Muscle of back (tissue), 13 donors: ENCODE measurements at places on chromosomes 16 and 17. TPM values are rescaled to one million over a fixed set of nuclear protein-coding genes. Genes with fewer than 3 reads are reported as not detected.

Gene HIGD1B
- 4.0 TPM for polyA plus RNA-seq

Gene TNFSF12
- polyA plus RNA-seq: 22.2 TPM

Gene PLXDC1
- 8.5 TPM for polyA plus RNA-seq

Gene EXOC7
- 77.8 TPM for polyA plus RNA-seq

Gene NFATC2IP
- 14.4 TPM for polyA plus RNA-seq

DNA sequence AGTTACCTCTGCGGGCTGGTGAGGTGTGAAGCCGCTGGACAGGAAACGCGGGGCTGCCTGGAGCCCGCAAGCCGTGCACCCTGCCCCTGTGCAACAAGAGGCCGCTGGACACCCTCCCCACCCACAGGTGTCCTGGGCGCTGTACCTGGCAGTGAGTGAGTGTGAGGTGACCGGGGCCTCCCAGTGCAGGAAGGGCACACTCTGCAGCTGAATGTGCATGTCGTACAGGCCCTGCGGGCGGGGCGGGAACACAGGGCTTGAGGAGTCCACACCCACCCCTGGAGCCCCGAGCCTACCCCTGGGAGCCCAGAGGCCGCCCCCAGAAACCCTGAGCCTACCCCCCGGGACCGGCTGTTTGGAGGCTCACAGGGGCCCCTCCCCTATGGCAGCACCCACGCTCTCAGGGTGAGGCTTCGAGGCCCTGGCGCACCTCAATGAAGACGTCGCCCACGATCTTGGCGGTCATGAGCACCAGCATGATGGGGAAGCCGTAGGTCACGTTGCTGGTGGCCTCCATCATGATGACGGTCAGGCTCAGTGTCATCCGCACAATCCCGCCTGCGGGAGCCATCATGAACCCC lies 4.3 kb upstream of the CCDC154 start:
- DNase-seq: no peak

DNA sequence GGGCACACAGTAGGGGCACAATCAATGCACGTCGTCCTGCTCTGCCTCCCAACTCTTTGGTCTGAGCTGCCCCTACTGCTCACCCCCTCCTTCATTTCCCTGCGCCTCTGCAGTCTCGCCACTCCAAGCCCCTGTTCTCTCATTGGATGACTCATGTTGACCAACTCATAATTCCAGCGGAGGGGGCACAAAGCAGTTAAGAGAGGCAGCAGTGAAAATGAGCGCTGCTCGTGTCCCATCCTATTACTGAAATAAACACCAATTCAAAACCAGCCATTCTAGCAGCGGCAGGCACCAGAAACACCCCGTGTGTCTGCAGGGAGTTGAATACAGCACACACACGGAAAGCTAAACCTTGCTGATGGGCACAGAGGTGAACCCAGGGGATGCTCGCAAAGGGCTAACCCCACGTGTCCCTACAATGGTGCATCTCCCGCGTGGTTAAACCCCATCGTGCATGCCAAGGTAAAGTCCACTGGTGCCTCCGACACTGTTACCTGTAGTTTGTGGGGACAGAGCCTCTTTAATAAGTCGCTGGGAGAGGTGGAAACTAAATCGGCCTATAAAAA lies 310.4 kb downstream of the XYLT1 start:
- no peak for DNase-seq

DNA sequence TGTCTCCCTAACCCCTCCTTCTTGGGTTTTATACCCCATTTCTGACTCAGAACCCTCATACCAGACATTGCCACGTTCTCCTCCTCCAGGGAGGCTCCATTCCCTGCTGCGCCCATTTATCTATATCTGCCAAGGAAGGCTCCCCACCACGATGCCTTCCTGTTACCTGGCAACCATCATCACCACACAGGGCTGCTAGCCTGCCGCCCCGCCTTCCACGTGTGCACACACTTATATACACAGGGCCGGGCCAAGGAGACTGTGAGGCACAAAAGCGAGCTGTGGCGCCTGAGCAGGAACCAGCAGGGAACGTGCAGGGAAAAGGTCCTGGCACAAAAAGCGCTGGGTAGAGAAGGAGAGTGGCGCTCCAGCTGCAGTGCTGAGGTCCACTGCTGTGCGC lies 261.8 kb downstream of the CBLN1 start:
- DNase-seq: no peak

DNA sequence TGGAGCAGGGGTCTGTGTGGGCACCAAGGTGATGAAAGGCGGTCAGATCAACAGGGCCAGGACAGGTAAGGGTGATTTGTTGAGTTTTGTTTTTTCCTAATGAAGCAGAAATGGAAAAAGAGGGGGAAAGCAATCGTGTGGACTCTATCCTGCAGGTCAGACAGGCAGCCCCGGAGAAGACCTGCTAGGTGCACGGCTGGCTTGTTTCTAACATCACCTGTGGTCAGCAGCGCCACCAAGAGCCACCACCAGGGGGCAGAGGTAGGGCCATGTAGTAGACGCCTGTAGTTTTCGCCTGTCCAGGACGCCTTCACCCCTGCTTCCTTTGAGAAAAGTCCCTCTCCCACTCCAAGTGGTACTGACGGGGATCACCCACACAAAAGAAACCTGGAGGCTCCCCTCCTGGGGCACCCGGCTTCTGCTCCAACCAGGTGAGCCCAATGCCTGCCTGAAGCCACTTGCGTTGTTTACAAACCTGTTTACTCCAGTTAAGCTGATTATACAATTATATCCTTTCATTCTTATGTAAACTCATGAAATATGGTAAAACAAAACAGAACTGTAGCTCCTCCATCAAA lies 54.2 kb upstream of the SEC14L1 start:
- DNase-seq: peak; percentile 81

DNA sequence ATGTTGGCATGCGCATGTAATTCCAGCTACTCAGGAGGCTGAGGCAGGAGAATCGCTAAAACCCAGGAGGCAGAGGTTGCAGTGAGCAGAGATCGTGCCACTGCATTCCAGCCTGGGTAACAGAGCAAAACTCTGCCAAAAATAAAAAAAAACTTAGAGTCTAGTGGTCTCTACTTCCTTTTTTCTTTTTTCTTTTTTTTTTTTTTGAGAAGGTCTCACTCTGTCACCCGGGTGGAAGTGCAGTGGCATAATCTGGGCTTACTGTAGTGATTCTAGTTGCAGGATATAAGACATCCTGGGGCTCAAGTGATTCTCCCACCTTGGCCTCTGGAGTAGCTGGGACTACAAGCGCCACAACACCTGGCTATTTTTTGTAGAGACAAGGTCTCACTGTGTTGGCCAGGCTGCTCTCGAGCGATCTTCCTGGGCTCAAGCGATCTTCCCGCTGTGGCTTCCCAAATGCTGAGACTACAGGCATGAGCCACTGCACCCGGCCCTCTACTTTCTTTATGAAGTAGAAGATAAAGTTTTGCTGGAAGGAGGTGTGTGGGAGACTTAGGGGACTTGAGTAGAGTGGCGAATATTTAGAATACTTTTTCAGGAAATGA lies 47.9 kb upstream of the TAOK1 start:
- DNase-seq: no peak

DNA sequence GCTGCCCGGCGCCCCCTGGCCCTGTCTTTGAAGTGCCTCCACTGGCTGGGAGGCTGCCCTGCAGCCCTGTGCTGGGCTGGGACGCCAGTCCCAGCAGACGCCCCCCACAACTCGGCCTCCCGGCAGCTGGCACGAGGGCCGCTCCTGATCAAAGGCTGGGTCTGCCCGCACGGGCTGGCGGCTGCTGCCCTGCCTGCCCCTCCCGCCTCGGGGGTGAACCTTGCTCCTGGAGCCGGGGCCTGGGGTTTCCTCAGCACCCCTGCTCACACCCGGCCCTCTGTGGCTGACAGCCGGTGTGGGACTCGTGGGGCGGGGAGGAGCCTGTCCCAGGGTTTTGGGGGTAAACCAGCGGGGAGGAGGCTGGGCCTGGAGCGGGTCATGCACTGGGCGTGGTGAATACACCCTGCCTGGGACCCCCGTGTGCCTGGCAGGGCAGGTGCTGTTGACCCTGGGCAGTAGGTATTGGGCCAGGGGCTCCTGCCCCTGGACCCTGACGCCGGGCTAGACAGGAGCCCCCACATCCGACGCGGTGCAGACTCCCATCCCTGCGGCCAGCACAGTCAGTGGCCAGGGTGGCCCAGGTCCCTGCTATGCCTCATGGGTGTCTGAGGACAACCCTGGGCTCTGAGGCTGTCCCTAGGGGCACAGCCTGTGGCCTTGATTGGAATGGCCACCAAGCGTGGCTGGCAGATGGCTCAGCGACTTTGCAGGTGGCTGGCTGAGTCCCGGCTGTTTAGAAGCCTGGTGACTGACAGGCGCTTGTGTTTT lies 21.7 kb downstream of the CENPX start:
- DNase-seq: peak; percentile 49

GRCh38 chr17:56011406-56012131 lies 141.7 kb upstream of the ANKFN1 start:
- DNase-seq: no peak

DNA sequence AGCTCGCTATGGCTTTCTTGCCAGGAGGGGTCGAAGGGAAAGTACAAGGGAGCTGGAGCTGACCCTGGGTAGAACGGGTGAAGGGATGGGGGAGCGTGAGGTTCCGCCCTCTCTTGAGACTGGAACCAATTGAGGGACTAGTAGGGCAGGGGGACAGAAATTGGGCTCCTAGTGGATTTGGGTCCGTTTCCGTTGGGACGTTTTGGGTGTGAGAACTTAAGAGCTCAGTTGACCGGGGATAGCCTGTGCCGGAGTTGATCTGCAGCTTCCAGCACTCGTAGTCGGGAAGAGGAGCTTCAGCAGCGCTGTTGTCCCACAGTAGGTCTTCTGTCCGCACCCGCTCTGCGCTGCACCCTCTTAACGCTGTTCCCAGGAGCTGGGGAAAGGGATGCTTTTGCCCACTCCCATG lies 481 bp downstream of the CNTROB start:
- no peak for DNase-seq

DNA sequence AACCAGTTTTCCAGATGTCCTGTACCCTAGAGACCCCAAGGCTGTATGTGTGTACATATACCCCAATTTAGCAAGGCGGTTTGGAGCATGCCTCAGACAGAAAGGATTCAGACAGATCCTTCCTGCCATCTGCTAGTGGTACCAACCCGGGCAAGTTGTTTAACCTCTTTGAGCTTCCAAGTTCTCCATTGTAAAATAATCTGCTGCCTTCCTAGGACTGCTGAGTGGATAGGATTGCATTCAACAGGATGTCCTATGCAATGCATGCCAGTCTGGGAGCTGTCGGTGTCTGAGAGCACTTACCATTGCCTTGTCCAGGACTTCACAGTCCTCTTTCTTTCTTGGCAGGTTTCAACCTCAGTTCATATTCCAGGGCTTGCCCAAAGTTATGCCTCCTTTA lies 1.9 kb downstream of the CDH13 start:
- DNase-seq: no peak
